Tongue (tissue), 3 donors: ENCODE measurements at places on chromosomes 5 and 9.

GRCh38 chr5:142820447-142820846, 50.3 kb downstream of the ARHGAP26 start:
- no peak for DNase-seq

DNA sequence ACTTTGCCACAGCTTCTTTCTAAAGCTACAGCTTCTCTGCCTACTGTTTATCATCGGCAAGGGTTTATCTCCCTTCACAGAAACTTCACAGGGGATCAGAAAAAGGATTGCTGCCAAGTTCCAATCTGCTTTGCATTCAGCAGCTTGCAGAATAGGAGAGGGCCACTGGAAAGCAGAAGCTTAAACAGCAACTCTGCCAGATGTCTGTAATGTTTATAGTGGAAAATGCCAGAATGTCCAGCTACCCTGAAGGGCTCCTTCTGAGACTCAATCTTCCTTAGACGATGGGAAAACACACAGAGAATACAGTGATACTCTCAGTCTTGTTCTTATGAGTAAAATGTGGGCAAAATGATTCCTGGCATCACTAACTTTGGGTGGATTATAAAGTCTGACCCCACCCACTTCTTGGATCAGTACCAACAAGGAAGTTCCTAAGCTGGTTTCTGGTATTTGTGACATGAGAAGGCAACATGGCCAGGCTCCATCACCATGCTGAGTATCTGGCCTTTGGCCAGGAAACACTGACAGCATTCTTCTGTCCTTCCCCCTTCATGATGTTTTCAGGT, 19.0 kb downstream of the STOM start:
- peak; percentile 97 for DNase-seq

DNA sequence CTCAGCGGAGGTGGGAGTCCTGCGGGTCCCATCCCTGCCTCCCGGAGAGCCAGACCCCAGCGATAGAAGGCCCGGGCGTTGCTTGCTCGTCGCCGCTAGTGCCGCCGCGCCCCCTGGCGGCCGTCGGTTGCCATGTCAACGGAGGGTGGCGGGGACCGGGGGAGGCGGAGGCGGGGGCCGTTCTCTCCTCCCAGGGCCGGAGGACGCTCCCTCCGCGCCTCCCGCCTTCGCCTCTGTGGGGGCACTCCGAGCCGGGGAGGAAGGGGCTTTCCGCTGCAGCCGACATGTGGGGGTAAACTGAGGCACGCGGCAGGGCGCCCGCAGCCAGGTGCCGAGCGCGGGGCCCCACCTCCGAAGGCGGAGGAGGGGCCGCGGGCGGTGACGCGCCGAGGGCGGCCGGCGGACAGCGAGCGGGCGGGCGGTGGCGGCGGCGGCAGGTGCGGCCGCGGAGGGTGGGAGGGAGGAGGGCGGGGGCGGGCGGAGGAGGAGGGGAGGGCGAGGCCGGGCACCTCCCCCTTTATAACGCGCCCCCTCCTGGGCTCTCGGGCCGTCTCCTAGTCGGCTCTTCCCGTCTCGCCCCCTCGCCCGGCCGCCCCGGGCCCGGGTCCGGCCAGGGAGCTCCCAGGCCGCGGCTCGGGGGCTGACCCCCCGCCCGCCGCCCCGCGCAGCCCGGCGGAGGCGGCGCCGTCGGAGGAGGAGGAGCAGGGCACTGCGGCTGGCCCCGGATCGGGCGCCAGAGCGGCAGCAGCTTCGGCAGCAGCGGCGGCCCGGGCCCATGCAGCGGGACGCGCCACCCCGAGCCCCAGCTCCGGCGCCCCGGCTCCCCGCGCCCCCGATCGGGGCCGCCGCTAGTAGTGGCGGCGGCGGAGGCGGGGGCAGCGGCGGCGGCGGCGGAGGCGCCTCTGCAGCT, 556 bp upstream of the CDK9 start:
- DNase-seq: peak; percentile 94

DNA sequence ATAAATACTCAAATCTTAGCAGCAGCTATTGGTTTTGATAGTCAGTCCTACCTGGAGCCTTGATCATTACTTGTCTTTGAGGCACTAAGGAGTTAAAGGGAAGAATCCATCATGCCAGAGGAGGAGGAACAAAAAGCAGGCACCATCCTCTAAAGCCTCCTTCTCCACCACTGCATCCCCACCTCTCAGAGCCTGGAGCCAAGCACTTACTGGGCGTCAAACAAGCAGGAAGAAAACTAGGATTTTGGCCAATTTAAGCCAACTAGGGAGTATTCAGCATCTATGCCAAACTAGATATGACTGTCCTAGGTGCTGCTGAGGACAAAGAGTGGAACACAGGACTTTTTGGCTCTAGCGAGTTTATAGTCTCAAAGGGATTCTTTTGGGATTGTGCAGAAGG, 152.5 kb downstream of the PPP2R2B start:
- no peak for DNase-seq
